ENCODE measurements at places on chromosomes 13 and 19.

DNA sequence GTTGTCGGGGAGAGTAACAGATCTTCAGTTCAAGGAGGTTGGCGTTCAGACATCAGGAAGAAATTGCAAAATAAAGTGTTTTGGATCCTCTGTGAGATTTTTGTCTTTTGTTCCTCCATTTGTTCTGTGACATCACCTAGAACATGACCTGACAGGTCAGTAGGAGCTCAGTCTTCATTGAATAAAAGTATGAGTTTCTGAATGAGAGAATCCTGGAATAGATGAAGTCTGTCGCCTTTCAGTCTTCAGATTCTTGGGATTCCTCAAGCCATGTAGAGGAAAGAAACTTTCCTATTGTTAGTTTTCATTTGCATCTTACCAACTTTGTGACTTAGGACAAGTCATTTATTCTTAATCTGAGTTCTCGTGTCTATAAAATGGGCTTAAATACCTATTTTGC lies 14.4 kb downstream of the ARHGAP35 start:
- no peak for DNase-seq

DNA sequence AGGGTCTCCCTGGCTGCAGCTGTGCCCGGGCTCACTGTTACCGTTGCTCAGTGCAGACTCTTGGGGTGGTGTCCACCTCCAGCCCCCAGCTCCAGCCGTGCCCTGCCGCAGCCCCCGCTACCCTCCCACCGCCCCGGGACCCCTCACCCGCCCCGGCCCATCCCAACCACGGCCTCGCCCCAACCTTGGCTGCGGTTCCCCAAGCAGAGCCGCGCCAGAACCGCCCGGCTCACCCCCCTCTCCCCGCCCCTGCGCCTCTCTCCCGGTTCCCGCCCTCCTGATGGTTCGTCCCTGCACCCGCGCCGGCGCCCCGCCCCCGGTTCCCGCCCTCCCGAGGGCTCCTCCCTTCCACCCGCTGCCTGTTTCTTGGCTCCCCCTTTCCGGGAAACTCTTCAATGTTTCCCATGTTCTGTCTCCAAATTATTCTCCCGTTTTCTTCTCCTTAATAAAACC lies 40.3 kb downstream of the ANKRD10 start:
- DNase-seq = peak; percentile 77

DNA sequence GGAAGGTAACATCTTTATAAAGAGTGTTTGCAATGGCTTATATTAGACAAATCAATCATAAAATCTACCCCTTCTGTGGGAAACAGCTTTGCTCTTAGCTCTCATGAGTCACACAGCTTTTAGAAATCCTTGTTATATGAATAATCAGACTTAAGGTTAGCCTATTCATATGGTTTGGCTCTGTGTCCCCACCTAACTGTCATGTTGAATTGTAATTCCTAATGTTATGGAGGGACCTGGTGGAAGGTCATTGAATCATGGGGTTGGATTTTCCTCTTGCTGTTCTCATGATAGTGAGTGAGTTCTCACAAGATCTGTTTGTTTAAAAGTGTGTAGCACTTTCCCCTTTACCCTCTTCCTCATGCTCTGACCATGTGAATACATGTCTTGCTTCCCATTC lies 704.2 kb upstream of the KLHL1 start:
- DNase-seq = no peak

- DNase-seq = no peak
These were observed 4.6 kb downstream of the USHBP1 start for GRCh38 chr19:17259934-17260333.

DNA sequence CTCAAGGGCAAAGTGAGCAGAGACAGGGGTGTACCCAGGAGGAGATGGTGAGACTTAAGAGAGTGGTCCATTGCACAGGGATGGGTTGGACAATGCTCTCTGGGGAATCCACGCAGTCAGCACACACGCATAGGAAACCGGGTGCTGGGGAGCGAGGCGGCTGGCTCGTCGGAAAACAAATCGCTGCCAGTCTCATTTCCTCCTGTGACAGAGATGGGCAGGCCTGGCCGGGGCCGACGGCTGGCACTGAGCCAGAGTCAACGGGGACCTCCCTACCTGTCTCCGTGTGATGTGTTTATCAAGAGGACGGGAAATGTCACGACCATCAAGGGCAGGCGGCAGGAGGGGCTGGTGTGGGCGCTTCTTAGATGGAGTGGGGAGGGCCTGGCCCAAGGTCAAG lies 27.3 kb downstream of the PTPRS start:
- DNase-seq = peak; percentile 57

DNA sequence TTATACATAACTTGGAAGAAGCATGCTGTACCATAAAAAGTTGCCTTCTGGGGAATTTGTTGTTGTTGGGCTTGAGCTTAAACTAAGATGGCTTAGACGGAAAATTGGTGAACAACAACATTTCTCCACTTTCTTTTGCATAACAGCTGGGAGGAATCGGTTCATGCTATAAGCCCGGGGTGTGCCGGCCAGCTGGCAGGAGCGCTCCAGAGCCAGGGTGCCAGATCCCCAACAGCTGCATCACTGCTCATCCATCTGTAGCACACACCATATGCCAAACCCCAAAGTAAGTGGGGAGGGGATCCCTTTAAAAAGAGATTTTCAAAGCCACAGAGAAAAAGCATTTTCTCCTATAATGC lies 419.5 kb upstream of the ARGLU1 start:
- no peak for DNase-seq

GRCh38 chr13:48266701-48267639 lies 34.0 kb downstream of the ITM2B start:
- no peak for DNase-seq

- no peak for DNase-seq
These were observed 650.8 kb upstream of the GPC6 start for GRCh38 chr13:92575777-92576176.

DNA sequence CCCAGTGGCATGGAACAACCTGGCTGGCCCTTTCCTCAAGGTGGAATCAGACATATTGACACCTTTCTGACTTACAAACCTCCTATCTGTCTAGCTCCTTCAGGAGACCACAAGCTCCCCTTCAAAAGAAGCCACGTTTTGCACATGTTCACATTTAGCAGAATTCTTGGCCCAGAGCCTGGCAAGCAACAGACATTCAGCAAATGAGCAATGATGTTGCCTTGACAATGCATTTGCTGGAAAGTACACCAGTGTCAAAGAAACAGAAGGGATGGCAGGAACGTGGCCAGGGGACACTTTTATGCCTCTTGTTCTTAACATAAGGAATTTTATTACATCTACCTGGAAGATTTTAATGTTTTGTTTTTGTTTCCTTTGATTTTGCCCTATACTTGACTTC lies 85.5 kb upstream of the FGF14 start:
- no peak for DNase-seq

Measured in NCI-H1105 (cell line).